Activated T-cell treated with anti-CD3 and anti-CD28 coated beads for 4 hours (primary cell): ENCODE measurements at places on chromosomes 12 and 14.
A peak's percentile ranks its signal among the peaks of the same experiment; 100 is the strongest.

- peak; percentile 23 for DNase-seq
Observed at GRCh38 chr12:116236148-116236731, 41.3 kb downstream of the MED13L start.

DNA sequence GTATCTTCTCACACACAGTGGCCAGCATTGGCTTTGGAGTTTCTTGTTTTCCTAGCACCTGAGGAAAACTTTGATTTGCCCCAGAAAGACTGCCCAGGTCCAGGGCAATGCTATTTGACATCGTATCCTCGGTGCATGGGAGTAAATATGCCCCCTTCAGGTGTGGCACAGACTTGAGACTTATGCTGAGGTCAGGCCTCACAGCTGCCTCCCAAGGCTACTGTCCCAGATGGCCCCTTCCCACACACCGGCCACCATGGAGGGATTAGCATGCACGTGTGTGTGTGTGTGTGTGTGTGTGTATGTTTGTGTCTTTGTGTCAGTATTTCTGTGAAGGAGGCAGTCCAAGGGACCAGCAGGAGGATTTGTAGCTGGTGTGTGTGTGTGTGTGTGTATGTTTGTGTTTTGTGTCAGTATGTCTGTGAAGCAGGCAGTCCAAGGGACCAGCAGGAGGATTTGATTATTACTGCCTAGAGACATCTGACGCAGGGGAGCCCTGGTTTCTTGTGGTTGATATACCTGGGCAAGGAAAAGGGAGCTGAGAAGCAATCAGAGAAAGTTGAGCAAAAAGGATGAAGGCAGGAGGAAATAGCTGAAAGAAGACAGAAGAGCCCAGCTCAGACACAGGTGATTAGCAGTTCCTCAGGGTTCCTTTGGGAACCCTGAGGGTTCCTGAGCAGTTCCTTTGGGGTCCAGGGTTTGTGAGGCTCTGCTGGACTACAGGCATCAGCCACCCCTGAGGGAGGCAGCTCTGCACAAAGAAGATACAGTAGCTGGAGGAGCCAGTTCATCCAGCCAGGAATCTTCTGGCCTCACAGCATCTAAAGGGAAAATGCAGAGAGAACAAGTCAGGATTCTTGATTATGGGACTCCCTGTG lies 42.2 kb downstream of the COX16 start:
- DNase-seq = no peak

DNA sequence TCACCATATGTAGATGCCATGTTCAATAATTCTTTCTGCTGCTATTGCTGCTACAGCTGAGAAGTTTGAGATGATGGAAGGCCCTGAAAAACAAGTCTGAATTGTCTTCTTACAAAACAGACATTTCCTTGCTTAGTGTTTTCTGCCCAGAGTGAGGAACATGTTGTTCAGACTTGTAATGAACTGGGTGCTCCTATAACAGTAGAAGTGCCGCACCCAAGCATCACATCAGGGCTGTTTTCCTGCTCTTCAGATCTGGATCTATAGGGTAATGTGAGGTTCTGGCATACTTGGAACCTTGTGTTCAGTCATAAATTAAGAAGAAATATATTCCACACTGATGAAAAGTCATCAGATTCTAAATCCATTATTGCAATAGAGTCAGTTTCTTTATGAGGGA lies 171.9 kb upstream of the DIO2 start:
- no peak for DNase-seq

GRCh38 chr14:53532853-53533252 lies 379.7 kb upstream of the DDHD1 start:
- no peak for DNase-seq

DNA sequence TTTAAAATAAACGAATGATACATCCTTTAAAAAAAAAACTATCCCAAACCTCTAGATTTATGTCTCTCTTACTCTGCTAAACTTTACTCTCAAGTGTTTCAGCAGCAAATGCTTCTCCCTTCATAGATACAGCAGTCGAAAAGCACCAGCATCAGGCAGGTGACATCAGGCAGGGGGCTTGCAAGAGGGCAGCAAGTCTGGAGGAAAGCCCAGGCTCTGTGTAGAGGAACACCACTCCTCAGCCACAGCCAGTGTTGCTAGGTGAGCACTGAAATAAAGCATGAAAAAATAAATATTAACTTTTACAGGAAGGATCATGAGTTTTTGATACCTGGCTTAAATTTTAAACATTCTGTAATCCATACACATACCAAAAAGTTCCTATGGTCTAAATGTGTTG lies 419.4 kb downstream of the GALC start:
- DNase-seq = no peak

DNA sequence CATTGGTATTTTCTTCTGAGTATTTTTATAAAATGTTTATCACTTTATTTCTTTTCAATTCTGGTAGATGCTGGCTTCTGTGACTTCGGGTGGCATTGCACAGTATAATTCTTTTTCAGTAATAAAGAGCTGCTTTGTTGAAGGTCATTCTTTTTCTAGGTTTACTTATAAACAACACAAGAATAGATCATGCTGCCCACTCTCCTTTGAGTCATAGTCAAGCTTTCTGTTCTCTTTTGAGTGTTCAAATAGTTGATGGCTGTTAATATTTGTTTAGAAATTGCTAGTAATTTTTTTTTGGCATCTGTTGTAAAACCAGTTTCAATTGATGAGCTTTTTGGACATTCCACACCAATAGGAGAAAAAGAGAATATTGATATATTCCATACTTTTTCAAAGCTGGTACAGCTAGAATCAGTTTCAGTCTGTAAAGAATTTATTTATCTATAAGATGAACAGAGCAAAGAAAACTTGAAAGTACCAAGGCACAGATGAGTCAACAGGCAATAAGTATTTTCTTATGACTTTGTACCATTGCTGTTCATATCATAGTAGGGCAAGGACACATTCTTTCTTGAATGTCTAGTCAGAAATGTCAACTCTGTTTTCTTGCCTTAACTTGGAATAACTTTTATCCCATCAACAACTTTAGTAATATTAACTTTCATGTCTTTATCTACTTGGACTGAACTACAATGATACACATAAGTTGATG lies 513.0 kb upstream of the SEL1L start:
- DNase-seq = no peak

- DNase-seq = no peak
Observed at GRCh38 chr12:23168459-23168858, 543.5 kb downstream of the ETNK1 start.

DNA sequence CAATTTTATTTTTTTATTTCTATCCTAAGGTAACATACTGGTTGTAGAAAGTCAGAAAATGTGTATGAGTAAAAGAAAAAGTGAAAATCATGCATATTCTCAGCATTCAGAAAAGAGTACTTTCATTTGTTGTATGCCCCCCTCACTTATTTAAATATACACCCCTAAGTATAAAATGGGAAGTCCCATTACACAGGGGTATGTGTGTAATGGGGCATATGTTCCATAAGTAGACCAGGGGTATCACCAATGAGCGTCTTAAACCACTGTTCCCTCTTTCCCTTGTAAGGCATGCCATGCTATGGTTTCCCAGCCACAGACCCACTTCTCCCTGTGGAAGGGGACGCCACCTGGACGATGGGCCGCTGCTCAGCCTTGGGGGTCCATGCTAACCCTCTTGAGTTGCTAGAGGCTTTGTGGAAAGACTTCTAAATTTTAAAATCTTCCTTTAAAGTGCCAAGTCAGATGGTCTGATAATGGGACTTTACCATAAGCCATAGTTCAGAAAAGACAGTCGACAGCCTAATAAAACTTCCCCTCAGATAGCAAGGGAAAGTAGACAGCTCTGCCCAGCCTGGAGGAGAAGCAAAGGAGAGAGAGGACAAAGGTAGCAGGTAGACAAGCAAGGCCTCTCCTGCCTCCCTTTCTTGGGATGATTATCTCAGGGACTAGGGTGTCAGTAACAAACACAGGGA lies 118.2 kb downstream of the ZFP36L1 start:
- DNase-seq = no peak

DNA sequence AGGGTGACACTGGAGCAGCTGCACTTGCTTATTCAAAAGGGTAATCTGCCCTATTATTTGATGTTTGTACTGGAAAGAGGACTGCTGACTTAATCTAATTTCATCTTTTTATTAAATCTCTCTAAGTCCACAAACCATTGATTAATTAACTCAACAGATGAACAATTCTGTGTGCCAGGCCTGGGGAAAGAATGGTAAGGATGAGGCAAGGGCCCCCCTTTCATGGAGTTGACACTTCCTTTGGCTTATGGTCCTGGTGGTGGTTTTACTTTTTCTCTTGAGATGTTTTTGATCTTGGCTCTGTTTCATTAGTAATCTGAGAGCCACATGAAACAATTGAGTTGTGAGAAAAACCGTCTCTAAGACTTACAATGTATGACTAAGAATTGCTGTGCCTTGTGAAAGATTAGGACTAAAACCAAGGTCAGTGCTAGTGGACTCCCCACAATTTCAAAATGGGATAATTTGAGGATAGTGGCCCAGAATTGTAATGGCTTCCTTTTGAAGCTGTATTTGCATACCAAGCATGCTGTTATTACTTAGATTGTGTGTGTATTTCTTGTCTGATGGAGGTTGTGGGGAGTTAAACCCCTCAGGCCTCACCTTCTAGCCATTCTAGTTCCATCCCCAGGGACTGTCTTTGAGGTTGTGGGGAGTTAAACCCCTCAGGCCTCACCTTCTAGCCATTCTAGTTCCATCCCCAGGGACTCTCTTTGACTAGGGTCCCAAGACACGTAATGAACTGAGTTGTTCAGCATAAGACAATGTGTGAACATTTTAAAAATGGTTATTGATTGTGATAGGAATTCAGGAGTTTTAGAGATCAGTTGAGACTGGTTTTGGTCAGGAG lies 52.5 kb upstream of the EVL start:
- DNase-seq = no peak

GRCh38 chr12:32754111-32754510 lies 1.6 kb downstream of the YARS2 start:
- no peak for DNase-seq

- DNase-seq = no peak
Observed at GRCh38 chr12:7190268-7191055, 976 bp downstream of the PEX5 start.

- no peak for DNase-seq
Observed at GRCh38 chr14:104420990-104421389, 158.6 kb upstream of the C14orf180 start.

DNA sequence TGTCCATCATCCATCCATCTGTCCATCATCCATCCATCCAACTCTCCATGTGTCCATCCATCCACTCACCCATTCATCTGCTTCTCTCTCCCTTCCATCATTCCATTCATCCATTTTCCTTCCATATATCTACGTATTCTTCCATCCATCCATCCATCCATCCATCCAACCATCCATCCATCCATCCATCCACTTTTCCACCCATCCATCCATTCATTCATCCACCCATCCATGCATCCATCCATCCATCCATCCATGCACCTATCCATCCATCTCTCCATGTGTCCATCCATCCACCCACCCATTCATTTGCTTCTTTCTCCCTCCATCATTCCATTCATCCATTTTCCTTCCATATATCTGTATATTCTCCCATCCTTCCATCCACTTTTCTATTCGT lies 214.0 kb upstream of the RTL1 start:
- DNase-seq = no peak

- DNase-seq = no peak
Observed at GRCh38 chr14:104280085-104280901, 141.9 kb downstream of the KIF26A start.

DNA sequence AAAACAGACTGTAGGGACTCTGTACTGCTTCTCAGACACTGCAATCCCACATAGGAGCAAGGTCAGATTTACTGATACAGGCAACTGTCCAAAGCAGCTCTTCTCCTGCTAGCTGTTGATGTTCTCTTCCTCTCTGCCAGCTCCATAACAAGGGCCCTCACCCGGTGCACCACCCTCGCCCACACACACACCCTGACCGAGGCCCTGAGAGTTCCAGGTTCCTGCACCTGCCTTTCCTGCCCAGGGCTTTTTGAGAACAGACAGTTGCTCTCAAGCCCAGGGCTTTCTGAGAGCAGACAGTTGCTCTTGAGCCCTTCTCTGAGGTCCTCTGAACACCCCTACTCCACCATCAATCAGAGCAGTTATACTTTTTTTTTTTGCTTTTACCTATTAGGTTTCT lies 233.8 kb upstream of the GARIN6 start:
- DNase-seq = no peak

DNA sequence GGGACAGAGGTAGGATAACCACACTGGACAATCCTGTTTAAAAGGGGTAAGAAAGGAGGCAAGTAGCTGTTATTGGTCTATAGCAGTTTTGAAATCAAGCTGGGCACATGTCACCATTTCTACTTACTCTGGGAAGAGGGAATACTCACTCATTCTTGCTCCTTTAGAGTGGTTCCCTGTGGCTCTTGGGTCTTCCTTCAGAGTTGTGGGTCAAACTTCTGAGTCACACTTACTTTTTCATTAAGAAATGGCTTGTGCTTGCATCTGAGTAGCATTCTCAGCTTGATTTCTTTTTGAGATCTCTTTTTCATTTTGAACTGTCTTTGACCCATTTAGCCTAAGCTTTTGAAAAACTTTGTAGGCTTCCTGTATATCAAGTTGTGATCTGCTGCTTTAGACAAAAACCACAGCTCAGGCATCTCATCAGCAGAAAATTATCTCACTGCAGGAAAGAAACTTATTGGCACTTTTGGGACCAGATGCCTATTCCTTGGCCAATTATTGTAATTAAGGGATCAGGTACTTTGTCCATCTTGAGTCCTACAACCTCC lies 122.2 kb downstream of the AEBP2 start:
- no peak for DNase-seq

GRCh38 chr12:5484426-5484825 lies 52.5 kb downstream of the NTF3 start:
- no peak for DNase-seq

GRCh38 chr14:23621932-23622730 lies 14.0 kb upstream of the DHRS2 start:
- DNase-seq = no peak

- no peak for DNase-seq
Observed at GRCh38 chr14:93549595-93549994, 118.9 kb downstream of the UNC79 start.

- DNase-seq = no peak
Observed at GRCh38 chr14:101834397-101834796, 72.9 kb downstream of the PPP2R5C start.

GRCh38 chr14:51717766-51718165 lies 66.1 kb downstream of the FRMD6 start:
- DNase-seq = no peak

DNA sequence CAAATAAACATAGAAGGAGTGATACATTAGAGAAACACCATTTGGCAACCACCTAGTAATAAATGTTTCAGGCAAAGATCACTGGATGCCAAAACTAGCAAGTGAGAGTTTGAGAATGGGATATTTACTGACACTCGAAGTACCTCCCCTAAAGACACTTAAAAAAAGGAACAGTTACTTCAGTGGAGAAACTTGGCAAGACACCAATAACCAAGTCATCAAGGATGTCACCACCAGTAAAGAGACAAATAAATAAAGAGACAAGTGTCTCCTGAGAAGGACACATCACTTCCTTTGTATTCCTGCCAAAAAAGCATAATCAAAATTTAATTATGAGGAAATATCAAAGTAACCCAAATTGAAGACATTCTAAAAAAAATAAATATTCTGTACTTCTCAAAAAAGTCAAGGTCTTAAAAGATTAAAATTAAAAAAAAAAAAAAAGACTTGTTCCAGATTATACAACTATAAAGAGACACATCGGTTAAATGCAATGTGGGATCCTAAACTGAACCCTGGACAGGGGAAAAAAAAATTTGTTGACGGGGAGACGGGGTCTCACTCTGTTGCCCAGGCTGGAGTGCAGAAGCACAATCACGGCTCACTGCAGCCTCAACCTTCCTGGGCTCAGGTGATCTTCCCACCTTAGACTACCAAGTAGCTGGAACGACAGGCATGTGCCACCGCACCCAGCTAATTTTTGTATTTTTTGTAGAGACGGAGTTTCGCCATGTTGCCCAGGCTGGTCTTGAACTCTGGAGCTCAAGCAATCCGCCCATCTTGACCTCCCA lies 26.4 kb downstream of the TM7SF3 start:
- DNase-seq = no peak
